Activated T-cell treated with anti-CD3 and anti-CD28 coated beads, Interleukin-2, amount 50 U/mL, for 48 hours (primary cell): ENCODE measurements at places on chromosomes 1 and 21.

DNA sequence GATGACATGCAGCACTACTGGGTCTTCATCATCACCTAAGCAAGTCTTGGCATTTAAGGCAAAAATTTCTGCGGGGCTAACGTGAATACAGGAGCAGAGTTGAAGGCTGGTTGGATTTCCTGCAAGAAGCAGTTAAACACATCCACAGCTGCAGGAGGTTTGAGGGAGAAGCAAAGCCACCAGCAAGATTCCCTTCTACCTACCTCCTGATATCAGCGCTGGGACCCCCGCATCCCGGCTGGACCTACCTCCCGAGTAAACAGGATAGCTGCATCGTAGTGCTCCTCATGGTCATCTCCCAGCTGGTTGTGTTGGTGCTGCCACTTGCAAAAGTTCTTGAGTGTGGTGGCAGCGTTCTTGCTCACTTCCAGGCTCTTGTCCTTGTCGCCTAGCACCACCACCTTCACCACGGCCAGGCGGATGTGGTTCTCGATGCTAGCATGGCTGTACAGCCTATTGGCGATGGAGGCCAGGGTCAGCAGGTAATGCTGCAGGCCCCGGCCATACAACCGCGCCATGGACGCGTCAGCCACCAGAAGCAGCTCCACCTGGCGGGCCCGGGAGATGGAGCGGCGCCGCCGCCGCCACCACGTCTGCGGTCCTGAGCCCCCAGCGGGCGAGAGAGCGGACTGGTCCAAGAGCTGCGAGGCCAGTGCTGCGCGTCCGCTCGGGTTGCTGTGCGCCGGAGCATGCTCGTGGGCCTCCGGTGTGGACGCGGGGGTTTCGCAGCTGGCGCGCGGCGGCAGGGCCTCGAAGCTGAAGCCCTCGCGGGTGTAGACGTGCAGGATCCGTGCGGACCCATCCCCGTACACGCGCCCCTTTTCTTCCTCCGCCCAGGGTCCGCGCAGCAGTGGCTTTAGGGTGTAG lies 1.6 kb downstream of the ADAMTS5 start:
- DNase-seq = no peak

DNA sequence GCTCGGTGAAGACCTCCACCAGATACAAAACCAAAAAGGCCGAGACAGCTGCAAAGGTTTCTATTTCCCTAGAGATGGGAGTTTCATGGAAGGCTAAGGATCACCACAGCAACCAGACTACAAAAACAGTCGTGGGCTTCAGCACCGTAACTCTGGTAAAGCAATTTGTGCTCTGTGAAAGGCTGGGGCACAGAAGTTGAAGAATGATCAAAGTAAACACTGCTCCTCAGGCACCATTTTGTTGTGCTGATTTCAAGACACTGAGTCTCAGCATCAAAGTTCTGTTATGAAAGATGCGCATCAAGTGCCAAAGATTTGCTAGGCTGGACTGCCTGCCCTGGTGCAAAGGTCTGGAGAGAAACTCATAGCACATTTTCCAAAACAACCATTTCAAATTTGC lies 116.2 kb downstream of the TGFBR3 start:
- DNase-seq = no peak

- no peak for DNase-seq
Measured at GRCh38 chr1:57719274-57719673, 295.4 kb upstream of the DAB1 start.

DNA sequence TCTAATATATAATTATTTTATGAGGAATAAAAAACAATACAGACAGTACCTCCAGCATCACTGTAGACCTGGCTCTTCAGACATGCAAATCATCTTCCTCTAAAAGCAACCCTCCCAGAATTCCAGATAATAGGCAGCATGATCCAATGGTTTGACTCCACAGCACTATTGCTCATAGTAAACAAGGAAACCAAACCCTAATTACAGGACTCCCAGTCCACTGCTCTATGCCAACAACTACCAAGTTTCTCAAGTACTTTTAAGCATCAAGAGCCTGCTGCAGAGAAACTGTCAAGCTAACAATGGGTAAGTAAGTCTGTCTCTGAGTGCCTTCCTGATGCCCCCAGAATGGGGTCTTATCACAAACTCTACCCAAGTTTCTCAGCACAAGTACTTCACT lies 57.2 kb downstream of the EYA3 start:
- no peak for DNase-seq

DNA sequence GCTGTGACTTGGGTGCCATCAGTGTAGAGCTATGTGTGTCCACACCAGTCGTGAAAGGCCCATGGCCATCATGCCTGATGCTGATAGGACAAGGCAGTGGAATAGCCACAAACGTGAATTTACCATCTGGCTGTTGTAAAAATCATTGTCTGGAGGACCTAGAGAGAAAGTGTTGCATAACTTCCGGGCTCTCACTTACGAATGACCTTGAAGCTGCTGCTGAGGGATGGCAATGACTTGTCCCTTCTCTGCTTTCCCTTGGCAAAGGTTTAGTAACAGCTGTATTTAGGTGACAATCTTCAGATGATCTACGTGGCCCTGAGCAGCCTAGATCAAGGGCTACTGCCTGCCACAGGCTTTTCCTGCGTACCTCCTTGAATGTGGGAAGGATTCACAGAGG lies 5.8 kb downstream of the ATP1B1 start:
- no peak for DNase-seq

DNA sequence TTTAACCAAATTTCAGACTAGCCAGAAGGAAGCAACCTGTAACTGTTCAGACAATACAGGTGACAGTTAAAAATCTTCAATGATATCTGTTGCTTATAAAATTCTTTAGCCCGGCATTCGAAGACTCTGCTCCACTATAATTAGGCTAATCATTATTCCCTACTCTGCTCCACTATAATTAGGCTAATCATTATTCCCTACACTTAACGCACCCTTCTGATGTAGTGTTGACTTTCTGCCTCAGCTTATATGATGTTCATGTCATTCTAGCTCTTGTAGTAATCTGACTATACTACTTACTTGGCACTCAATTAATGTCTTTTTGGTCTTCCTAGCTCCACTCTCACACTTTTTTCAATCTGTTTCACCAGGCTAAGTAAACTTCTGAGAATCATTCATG lies 13.3 kb downstream of the TESK2 start:
- no peak for DNase-seq
